Activated gamma-delta T cell treated with Interleukin-2 at 50 U/mL for 16 hours (primary cell): ENCODE measurements at places on chromosomes 7 and 10.

GRCh38 chr7:69374044-69374425, 224.2 kb upstream of the AUTS2 start:
- DNase-seq = no peak

- DNase-seq = no peak
Observed at GRCh38 chr7:52715701-52716100, 319.7 kb upstream of the POM121L12 start.

DNA sequence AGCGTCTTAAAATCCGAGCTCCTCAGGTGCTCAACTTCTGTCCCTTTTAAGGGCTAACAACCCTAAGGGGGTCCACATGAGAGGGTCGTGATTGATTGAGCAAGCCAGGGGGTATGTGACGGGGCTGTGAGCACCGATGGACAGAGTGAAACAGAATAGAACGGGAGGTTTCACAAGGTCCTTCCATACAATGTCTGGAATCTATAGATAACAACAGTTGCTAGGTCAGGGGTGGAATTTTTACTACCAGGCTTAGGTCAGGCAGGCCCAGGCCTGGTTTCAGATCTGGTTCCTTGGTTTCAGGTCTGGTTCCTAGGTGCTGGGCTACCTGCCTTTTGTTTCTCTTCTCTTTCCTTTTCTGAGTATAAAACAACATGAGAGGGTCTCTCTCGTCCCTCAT, 80.9 kb downstream of the PTN start:
- DNase-seq = no peak

DNA sequence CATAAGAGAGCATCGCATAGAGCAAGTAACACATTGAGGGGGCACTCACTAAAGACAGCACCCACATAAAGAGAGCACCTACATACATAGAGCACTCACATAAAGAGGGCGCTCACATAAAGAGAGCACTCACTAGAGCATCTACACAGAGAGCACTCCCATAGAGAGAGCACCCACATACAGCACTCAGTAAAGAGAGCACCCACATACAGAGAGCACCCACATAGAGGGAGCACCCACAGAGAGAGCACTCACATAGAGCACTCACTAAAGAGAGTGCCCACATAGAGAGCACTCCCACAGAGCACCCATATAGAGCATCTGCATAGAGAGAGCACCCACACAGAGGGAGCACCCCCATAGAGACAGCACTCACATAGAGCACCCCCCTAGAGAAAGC, 47.8 kb downstream of the INSIG1 start:
- no peak for DNase-seq

DNA sequence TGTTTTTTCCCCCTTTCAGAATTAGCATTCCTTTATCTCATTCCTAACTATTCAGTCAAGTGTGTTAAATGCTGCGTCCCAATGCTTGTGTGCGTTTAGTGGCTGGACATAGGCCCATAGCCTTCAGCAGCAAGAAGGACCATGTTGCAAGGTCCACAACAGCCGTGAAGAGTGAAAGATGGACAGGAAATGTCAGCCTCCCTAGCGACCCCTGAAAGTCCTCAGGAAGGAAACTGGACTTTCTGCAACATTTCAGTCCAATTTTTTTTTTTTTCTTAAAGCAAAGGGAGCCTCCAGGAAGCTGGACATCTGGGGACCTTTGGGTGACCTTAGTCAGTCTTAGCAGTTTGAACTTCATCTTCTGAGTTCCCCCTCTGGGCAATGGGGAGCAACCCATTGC, 550.7 kb upstream of the MGMT start:
- DNase-seq = no peak
